ENCODE measurements at places on chromosomes 12 and 14.

GRCh38 chr12:3493043-3493858 lies 2.2 kb downstream of the PRMT8 start:
- DNase-seq = no peak

DNA sequence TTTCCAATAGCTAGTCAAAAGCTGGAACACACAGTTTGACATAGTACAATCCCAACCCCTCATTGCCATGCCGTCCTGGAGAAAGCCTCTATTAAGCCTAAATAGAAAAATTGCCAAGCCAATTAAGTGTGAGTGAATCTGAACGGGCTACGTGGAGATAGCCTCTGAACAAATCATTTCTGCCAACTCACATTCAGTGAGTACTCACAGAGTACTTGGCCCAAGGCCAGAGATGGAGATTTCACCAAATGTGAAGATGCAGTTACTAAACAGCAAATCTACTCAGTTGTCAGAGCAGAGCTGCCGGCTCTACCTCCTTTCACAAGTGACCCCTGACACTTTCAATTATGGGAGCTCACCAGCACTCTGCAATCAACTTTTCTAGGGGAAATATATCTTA lies 350.0 kb downstream of the GALC start:
- no peak for DNase-seq

DNA sequence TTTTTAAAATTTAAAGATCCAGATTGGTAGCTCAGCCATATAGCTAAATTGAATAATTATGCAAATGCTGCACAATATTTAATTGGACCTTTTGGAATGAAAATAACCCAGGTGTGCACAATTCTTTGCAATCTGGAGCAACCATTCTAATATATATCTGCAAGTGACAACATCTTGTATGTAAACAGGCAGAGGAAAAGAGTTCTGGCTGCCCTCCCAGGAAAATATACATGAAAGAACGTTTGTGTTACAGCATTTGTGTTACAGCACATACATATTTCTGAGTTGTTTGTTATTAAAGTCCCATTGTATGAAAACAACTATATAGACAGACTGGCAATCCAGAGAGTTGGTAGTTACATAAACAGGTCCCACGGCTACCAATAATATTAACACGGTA lies 377.5 kb downstream of the DIO2 start:
- no peak for DNase-seq

- DNase-seq = no peak
Measured at GRCh38 chr12:96020314-96021003, 14.9 kb downstream of the LTA4H start.

DNA sequence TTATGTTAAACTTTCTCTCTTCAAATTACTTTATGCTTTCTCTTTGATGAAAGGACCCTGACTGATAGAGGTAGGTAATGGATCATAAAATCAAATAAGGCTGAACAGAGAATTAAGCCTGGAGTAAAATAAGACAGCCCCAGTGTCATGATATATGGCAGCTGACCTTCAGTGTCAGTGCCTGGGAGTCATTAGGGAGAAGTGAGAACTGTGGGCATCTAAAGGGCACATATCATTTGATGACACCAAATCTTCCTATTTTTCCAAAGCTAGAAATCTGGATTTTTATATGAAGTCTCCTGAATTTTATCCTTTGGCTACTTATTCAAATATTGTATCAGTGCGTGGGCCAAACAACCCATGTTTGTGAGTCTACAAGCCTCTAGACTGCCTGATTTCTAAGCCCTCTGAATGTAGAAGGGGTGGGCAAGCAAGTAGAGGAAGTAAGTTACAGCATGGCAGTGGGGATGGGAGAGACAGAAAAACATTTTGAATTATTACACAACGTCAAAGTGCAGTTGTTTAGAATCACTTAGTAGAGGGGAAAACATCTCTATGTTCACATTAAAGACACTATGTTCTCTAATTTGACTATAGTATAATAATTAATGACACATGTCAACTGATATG lies 10.0 kb downstream of the SLC39A9 start:
- no peak for DNase-seq

DNA sequence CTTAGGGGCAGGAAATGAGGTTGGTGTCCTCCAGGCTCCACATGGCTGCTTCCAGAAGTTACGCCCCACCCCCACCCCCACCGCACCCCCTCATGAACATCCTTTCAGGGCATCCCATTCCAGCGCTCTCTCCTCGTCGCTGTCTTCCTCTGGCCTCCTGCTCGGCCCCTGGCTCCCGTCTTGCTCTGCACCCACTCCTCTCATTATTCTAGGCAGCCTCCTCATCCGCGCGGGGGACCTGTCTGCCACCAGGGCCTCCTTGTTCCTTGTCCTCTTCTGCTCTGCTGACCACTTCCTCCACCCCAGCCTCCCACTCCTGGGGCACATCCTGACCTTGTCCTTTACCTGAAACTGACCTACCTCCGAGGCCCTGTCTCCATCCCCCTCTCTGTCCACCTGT lies 29.8 kb upstream of the PLEKHG6 start:
- DNase-seq = no peak

GRCh38 chr12:96327346-96327745 lies 72.9 kb downstream of the CDK17 start:
- DNase-seq = no peak

DNA sequence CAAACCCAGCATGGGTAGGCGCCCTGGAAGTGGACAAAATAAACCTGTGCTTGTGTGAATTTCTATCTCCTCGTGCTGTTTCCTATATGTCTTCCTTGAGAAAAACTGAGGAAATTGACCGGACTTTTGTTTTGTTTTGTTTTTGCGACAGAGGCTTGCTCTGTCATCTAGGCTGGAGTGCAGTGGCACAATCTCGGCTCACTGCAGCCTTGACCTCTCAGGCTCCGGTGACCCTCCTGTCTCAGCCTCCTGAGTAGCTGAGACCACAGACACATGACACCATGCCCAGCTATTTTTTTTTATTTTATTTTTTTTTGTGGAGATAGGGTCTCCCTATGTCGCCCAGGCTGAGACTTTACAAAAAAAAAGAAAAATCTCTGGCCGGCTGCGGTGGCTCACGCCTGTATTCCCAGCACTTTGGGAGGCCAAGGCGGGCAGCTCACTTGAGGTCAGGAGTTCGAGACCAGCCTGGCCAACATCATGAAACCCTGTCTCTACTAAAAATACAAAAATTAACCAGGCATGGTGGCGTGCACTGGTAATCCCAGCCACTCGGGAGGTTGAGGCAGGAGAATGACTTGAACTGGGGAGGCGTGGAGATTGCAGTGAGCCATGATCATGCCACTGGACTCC lies 22.5 kb upstream of the MIA2 start:
- no peak for DNase-seq

DNA sequence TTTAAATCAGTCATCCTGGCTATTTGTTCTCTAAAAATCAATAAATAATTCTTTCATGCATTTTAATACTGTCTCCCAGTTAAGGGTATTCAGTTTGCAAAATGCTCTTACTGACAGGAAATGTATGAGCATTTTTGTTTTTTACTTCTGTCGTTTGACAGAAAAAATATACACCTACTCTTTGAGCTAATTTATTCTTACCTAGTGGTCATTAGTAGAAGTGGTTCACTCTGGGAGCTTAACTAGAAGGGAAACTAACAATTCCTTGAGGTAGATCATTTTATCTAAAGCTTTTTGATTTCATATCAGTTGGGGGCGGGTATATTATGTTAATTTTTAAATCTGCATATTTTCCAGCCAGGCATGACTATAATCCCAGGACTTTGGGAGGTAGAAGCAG lies 33.8 kb upstream of the PAPLN start:
- no peak for DNase-seq

GRCh38 chr14:76396714-76397187 lies 20.8 kb downstream of the ESRRB start:
- DNase-seq = no peak

DNA sequence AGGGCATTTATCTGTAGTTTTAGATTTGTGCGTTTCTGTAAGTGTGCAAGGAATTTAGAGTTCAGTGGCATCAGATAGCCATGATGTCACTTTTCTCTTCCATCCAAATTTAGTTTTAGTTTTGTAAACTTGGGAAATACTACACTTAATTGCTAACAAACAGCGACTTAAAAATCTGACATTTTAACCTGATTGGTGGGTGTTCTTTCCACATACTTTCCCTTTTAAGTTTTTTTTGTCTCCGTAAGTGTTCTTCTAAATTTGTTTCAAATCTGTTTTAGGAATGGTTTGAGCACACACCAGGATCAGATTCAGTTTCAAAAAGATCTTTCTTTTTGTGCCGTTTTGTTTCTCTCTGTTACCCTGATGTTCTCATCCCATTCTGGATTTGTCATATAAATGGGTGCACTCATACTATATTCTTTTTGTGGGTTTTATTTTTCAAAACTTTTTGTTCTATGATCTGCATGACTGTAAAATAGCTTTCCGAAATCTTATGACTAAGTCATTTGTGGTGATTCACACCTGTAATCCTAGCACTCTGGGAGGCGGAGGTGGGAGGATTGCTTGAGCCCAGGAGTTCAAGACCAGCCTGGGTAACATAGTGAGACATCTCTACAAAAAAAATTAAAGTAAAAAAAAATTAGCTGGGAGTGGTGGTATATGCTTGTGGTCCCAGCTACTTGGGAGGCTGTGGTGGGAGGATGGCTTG lies 58.9 kb downstream of the FBXO34 start:
- DNase-seq = no peak

GRCh38 chr14:105375635-105376057 lies 22.7 kb upstream of the TEX22 start:
- no peak for DNase-seq

- no peak for DNase-seq
Measured at GRCh38 chr12:78759367-78759766, 105.2 kb upstream of the SYT1 start.

DNA sequence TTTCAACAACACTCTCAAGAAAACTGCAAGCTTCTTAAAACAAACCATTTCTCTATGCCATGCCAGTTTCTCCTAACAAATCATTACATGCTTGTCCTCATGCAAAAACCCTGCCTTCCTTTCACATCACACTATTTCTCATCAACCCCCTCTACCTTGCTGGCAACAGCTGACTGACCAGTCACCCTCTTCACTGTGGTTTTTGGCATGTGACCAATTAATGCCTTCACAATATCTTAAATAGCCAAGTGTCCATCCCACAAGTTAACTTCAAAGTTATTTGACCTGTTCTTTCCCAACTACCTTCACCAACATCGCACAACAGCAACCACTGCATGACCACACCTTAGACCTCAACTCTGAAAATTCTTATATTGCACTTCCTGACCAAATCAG lies 159.6 kb downstream of the CEP128 start:
- DNase-seq = no peak

GRCh38 chr14:48129472-48129871 lies 454.1 kb upstream of the MDGA2 start:
- no peak for DNase-seq

GRCh38 chr12:108966378-108967151 lies 54.3 kb downstream of the SVOP start:
- DNase-seq = no peak

- DNase-seq = no peak
Measured at GRCh38 chr12:19058235-19059021, 71.1 kb upstream of the PLEKHA5 start.

GRCh38 chr14:59631237-59631636 lies 54.6 kb upstream of the CCDC175 start:
- no peak for DNase-seq

- no peak for DNase-seq
Measured at GRCh38 chr14:54348923-54349620, 47.7 kb upstream of the CDKN3 start.

- no peak for DNase-seq
Measured at GRCh38 chr14:68248481-68249255, 429.1 kb downstream of the RAD51B start.

GRCh38 chr12:124392667-124393413 lies 97.9 kb downstream of the RFLNA start:
- peak; percentile 49 for DNase-seq

DNA sequence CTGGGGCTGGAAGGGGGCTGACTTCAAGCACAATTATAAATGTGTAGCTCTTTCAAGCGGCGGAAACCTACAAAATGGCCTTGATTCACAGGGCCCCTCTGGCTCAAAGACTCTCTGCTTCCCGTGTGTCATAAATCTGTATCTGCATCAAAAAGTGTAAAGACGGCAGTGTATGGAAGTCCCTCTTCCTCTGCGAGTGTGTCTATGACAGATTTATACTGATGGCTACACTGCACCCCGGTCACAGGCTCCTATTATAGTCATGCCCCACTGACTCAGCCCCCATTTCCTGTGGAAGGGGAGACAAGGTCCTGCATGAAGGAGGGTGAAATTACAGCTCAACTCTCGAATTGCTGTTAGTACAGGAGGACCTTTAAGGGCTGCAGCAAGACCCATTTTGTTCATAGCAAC lies 68.6 kb downstream of the HMGA2 start:
- DNase-seq = no peak

DNA sequence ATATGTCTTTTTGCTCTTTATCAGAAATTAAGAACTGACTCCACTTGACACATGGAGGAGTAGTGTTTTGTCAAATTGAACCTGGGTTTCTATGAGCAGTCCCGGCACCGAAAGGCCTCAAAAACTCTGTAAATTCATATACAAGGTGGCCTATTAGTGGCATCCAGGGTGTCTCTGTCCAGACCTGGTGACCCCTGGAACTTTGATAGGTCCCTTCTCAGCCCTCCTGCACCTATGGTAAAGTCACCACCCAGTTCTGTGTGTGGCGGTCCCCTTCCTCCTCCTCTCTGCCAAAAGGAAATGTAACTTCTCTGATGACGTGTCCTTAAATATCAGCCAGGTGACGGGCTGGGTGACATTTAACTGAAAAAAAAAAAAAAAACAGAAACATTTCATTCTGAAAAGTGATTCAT lies 204.0 kb upstream of the FOXN3 start:
- DNase-seq = no peak

GRCh38 chr14:31596342-31597095 lies 35.3 kb downstream of the NUBPL start:
- DNase-seq = no peak

- no peak for DNase-seq
Measured at GRCh38 chr12:85036234-85036707, at the start of the genes LRRIQ1 and TSPAN19. Gene LRRIQ1, plus strand, starts transcription at chr12:85036351. Its CDS starts 1,826 bp downstream, at chr12:85038177. Gene TSPAN19, minus strand, starts transcription at chr12:85036277. Its CDS starts 6,331 bp downstream, at chr12:85029946.

- DNase-seq = no peak
Measured at GRCh38 chr14:32102152-32102787, 25.2 kb downstream of the ARHGAP5 start.

DNA sequence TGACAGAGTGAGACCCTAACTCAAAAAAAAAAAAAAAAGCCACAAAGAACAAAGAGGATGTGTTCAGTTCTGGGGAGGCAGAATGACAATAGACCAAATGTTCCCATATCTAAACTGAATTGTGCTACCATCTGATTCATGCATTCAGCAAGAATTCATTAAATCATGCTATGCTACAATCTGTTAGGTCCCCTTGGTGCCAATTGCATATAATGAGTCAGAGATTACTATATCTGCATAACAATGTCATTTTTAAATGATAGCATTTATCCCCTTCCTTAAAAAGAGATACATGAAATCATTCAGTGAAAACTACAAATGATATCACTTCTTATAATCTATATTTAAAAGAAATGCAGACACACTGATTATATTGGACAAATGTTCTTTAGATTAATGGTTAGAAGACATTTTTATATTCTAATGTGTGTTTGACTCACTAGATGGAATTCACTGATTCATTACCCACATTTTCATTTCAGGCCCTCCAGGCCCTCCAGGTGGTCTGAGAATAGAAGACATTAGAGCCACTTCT lies 207.6 kb upstream of the PDZRN4 start:
- no peak for DNase-seq

Measured in cortex of kidney (tissue), 1 donor.